ENCODE measurements at places on chromosomes 2 and 18.

DNA sequence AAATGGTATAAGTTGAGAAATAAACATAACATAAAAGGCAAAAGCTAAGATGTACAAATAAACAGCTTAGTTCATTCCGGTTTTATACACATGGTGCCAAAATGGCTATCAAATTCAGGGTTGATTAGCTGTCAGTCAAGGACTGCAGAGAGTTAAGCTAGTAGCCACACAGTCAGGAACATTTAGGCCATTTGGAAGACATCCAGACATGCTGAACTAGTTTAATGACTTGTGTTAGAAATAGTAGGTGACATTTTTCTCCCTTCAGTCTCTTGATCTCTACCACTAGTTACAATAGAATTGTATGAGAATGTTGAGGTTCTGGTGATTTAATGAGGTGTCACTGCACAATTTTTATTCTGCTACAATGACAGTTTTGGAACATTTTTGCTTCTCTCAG, 394.4 kb upstream of the SPHKAP start:
- no peak for DNase-seq

DNA sequence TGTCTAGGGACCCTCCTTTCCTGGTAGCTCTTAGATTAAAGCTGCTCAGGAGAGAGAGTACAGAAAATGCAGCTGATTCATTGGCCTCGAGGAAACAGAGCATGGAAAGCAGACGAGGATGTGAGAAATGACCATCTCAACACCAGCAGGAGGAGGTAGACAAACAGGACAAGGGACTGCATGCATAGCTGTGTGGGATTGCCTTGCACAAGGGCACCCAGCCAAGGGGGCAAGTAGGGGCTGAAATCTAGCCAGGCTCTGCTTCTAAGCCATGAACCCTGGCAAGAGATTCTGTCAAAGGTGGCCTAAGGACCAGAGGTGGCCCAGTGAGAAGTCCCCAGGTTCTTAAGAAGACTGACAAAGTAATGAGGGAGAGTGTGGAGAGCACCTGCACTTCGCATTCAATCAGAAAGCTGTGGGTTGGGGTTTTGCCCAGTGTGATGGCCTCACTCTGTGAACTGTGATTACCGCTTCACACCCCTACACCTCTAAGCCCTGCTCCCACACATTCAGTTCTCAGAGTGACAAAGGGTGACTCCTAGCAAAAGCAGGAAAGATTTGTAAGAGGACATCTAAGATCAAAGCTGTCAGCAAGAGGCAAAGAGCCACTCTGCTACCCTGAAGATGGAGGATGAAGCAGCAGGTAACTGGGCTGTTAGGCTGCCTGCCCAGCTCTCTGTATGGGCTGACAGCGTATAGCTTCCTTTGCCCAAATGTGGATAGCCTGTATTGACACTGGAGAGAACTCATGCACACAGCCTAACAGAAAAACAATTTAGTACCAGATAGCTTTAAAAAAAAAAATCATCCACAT, 151.3 kb upstream of the PELI1 start:
- DNase-seq, result no peak

GRCh38 chr2:163641986-163642385, 93.8 kb downstream of the FIGN start:
- DNase-seq, result no peak

DNA sequence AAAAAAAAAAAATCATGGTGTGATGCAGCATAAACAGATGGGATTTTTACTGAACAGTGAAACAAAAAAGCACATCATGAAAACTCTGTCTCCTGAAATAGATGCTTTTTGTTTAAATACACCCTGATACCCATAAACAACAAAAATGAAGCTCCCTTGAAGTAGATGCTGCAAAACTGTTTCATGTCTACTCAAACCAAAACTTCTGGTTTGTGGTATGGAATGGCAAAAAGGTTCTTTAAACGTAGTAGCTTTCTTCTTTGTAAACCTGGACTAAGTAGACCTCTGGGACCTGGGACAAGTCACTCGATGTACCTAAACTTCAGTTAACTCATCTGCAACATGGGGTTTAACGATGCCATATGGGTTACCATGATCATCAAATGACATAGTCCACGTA, 64.4 kb upstream of the RAPH1 start:
- no peak for DNase-seq

GRCh38 chr2:132620115-132620514, 49.9 kb downstream of the LYPD1 start:
- DNase-seq, result no peak

DNA sequence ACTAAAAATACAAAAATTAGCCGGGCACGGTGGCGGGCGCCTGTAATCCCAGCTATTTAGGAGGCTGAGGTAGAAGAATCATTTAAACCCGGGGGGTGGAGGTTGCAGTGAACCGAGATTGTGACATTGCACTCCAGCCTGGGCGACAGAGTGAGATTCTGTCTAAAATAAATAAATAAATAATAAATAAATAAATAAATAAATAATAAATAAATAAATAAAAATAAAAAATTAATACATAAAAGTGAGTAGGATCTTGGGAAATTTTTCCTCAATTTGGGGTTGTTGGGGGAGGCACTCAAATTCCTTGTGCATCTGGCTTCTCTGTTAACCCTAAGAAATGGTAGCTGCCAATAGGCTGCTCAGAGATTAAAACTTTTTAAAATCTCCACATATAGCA, 20.3 kb upstream of the FOXI3 start:
- DNase-seq, result no peak

DNA sequence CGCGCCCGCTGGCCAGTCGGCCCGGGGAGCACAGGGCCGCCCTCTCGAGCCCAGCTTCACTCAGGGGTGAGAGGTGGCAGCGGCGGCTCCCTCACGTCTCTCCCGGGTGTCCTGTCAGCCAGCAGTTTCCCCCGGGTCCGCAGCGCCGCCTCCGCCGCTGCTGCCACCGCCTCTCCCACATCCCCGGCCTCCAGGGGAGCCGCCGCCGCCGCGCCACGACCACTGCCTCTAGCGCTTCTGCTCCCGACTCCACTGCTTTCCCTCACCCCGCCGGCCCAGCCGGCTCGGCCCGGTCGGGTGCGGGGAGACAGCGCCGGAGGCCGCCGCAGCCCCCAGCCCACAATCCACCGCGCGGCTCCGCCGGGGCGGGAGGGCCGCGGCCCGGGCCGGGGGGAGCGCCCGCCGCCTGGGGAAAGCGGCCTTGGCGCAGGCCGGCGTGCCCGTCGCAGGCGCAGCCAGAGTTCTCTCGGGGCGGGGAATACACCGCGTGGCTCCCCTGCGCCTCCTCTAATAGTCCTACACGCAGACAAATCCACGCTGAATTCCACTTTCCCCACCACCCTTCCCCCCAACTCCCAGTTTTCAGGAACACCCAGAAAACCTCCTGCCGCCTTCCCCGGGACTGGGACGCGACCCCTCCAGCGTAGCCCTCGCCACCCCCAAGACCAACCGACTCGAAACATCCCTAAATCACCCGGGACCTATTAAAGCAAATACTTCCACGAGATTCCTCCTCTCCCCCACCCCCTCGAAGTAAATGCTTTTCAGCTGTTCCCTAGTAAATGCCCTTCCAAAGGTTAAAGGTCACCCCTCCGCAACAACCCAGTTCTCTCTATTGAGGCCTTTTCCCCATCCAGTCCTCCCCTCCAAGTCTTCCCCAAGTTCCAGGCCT, at the start of gene VPS54:
VPS54 (minus strand) TSS at position 346 of the 892 bp plus-strand sequence. CDS start 35,429 bp downstream, outside the sequence.
- peak; percentile 44 for DNase-seq

GRCh38 chr2:170856066-170856465, 39.4 kb downstream of the GAD1 start:
- DNase-seq, result no peak

- DNase-seq, result no peak
Observed at GRCh38 chr18:30582078-30582477, 460.5 kb downstream of the DSC3 start.

DNA sequence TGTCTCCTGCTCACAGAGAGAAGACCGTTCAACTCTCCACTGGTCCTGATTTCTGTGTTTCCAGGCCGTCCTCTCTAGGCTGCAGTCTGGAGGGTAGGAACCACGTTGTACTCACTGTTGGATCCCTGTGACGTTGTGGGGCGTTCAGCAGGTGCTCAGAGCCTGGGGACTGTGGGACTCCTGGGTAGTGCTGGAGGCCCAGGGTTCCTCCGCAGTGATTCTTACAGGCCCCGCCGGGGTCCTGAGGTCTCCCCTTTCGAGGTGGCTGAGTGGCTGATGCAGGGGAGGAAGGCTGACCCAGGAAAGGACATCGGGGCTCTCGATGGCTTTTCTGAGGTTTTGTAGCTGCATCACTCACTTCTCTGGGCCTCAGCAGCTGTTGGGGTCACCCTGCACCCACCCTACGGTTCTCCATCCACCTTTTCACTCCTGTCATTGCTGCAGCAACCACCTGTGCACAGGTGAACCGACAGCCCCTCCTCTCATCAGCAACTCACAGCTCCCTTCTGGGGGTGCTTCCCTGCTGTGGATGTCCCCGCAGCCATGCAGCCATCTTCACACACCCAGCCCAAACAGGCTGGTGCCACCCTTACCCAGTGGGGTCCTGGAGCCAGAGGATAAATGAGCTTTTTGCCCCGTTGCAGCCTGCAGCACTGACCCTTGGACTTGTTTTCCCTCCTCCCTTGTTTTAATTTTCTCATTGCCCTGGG, 169.6 kb upstream of the HDAC4 start:
- DNase-seq, result no peak

DNA sequence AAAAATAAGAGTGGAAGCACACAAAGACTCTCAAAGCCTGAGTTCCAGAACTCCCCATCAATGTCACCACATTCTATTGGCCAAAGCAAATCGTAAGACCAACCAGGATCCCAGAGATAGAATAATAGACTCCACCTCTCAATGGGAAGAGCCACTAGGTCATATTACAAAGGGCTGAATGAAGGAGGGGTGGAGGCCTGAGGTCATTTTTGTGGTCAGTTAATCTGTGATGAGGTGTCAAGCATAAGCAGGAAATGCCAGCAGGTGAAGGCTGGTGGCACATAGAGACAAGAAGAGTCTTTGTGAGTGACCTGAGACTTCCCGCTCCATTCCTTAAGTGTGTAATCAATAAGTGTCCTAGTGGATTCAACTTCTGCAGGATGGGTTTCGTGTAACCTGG, 144.3 kb downstream of the TFCP2L1 start:
- DNase-seq, result no peak

DNA sequence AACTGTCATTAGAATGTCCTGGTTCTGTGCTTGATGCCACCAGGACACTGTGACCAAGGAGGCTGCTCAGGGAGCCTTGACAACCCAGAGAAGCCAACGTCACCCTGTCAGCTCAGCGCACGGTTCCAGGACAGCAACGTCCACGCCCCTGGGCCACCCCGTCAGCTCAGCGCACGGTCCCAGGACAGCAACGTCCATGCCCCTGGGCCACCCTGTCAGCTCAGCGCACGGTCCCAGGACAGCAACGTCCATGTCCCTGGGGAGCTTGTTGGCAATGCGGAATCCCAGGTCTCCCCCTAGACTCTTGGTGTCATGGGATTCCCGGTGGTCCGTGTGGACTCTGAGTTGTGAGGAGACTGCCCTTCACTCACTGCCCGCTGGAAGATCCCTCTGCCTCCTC, 51.0 kb upstream of the GALR1 start:
- no peak for DNase-seq

DNA sequence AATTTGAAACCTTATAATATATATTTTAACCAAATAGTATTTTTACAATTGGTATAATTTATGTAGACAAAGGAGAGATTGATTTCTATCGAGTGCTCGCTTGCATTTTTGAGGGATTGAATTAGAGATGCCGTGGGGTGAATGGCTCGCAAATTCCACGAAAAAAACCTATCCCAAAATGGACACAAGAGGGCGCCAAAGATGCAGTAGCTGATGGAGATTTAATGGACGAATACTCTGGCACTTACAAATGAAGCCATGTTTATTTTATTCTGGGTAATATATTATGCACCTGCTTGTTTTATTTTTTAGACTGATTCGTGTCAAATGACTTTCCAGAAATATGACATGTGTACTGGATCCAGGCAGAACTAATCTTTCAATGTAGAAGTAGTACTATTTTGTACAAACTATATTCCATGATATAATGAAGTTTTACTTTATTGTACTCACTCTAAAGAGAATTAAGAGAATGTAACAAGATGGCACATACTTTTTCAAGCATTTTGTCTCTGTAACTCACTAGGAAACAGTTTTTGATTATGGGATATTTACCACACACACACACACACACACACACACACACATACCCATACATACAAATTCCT, 505.4 kb downstream of the PLCL1 start:
- DNase-seq, result peak; percentile 67

Data from CD4-positive, alpha-beta T cell treated with Interleukin-4 for 4 hours (primary cell).